ENCODE measurements at places on chromosomes 3 and 15.

GRCh38 chr15:28246605-28247004, 75.4 kb downstream of the HERC2 start:
- no peaks in the 10 kb centered on the region for H3K27me3 ChIP-seq
- no peak for DNase-seq
- H3K27ac ChIP-seq: no peak overlapping the region
- peaks cover 72% of the 10 kb centered on the region for H3K36me3 ChIP-seq
- no peaks in the 10 kb centered on the region for H3K4me1 ChIP-seq

DNA sequence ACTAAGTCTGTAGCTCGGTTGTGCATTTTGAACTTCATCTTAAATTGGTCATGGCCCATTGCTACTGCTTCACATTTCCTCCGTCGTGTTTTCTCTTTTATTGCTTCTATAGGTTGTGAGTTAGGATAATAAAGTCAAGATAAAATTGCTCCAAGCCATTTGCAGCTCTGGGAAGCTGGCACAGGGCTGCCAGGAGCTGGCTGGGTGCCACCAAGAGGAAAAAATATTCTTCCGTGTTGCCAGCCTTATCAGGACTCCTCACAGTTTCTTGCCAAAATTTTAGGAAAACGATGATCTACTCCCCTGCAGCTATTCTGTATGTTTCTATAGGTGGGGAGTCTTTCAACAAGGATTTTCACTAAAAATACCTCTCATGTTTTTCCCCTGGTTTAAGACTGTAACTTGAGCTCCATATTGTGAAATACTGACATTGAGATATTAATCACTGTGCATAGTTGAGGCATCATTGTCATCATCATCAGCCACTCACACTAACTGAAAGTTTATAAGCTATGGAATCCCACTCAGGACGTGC, 55.4 kb upstream of the PIAS1 start:
- H3K27me3 ChIP-seq: no peaks in the 10 kb centered on the region
- H3K4me1 ChIP-seq: no peaks in the 10 kb centered on the region
- H3K27ac ChIP-seq: no peak overlapping the region
- H3K4me3 ChIP-seq: no peak overlapping the region

- H3K4me1 ChIP-seq: no peaks in the 10 kb centered on the region
- H3K4me3 ChIP-seq: no peak overlapping the region
- no peak overlapping the region for H3K27ac ChIP-seq
- no peaks in the 10 kb centered on the region for H3K36me3 ChIP-seq
- no peak for DNase-seq
Observed at GRCh38 chr15:64755427-64755940, 19.9 kb downstream of the RBPMS2 start.

DNA sequence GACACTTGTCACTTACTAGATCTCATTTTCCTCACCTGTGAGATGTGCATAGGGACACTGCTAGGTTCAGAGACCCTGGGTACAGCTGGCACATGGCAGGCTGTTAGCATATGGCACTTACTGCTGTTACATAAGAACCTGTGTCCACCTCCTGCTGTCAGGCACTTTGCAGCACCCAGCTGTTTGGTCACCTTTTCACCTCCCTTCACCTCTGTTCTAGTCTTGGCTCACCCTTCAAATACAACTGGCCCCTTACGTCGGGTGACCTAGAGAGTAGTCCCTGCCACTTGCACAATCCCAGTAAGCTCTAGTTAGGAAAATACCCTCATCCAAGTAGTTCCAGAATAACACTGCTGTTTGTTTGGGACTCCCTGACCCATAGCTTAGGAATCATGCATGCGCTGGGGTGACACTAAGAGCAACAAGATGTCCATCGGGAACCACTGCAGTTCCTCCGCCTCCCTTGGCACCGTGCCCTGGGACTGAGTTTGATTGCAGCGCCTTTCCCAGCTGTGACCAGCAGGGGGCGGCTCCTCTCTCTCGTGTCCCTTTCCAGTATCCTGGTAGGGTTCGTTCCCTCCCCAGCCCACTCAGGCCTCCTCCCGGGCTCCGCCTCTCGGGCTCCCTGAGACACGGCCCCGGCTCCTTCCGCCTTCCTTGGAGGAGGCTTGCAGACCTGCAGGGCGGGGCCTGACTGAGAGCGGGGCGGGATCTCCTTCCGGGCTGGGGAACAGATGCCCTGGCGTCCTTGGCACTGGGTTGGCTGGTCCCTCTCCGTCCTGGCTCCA, 78.6 kb downstream of the ABHD5 start:
- H3K4me3 ChIP-seq: no peak overlapping the region
- H3K27ac ChIP-seq: no peak overlapping the region
- no peaks in the 10 kb centered on the region for H3K36me3 ChIP-seq
- H3K4me1 ChIP-seq: no peaks in the 10 kb centered on the region
